ENCODE measurements at places on chromosomes 6 and 20.

GRCh38 chr20:31390490-31390889, at the start of gene DEFB119:
Gene DEFB119, minus strand, starts transcription at chr20:31390590. Its CDS starts 107 bp downstream, at chr20:31390483.
- no peak for DNase-seq

DNA sequence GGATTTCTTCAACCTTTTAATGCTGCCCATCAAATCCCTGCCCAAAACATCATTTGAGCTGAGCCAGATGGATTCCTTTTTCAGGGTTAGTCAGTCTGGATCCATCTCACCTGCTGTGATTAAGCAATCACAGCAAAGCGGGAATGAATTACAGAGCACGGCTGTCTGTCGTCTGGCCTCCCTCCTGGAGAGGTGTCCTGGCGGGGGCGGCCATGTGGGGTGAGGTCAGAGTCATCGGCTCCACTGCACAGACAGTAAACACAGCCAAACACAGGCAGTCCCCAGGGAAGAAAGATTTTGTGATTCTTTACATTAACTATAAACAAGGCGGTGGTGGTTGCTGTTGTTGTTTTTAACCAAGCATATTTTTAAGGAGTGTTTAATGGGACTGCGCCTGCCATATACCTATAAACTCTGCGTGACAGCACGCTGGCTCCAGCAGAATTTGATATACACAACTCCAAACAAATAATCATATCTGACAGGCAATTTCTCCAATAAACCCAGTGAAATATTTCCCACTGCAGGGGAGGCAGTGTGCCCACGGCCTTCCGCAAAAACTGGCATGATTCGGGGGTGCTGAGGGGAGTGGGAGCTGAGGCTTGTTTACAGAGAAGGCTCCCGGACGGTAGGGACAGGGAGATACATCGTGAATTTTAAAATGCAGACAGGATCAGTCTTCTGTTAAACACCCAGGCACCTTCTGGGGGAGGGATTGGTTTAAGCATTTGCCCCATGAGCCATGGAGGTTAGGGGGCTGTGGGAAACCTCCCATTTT, 232.0 kb upstream of the PMEPA1 start:
- no peak for DNase-seq

DNA sequence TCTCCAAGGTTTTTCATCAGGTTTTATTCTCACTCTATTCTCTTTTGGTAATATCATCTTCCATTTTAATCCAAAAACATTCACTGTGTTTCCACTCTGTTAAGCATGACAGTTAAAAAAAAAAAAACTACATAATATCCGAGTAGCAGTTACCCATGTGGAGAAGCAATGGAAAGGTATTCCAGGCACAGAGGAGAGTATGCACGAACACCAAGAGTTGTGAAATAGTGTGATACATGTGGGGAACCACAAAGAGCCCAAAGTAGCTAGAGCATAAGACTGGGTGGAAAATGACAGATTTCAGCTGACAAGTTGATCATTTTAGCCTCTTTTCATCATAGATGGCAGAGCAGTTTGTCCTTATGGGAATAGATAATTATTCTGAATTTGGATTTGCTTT, 19.9 kb upstream of the FBXL4 start:
- no peak for DNase-seq

DNA sequence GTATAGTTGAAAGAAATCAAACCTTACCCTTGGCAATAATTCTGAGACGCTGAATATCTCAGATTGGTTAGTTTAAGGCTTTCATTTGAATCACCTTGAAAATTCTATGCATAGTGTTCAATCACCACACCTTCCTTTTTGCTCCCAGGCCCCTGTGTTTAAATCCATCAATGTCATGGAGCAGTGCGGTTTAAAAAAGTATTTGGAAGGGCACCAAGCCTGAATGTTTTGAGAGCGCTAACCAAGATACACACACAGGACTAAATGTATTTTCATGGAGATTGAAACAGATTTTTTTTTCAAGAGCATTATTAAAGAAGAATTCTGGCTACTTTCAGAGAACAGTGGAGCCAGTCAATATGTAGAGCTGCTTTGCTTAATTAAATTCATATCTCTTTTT, 195.7 kb downstream of the CENPW start:
- DNase-seq: no peak

- no peak for DNase-seq
Observed at GRCh38 chr20:23125159-23125558, 39.0 kb upstream of the CD93 start.

DNA sequence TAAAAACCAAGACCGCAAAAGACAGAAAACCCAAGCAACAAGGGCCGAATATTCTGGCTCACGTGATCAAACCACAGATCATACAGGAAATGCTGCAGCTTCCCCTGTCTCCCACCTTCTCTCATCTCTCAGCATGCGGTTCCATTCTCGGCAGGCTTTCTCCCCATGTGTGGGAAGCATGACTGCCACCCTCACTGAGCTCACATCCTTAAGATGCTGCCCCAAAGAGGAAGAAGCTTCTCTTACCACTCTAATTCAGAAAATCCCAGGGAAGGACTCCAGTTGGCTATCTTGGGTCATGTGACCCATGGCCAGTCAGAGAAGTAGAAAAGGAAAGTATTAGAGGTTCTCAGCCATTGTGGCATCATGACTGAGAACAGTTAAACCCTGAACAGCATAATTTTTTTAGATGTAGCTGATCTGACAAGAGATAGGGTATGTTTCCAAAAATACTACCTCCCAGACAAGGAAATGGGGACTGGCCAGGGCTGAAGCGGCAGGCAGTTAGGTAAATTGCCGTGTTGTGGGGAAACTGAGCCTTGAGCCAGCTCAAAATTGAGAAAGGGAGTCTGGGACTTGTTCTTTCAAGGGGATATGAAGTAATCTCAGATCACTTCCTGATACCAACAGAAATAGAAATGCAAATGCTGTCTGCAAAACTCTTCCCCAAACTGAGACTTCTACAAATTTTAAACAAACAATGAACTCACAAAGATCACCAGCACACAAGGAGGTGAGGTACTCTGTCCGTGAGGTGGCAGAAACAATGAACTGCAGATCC, 37.1 kb upstream of the GRM4 start:
- peak; percentile 39 for DNase-seq

GRCh38 chr20:35048739-35049138, 43.9 kb downstream of the TRPC4AP start:
- no peak for DNase-seq

- no peak for DNase-seq
Observed at GRCh38 chr20:16363506-16364319, 209.5 kb downstream of the KIF16B start.

Data from activated CD4-positive, alpha-beta T cell treated with anti-CD3 and anti-CD28 coated beads for 24 hours (primary cell).